Left lung (tissue), 14 donors: ENCODE measurements at places on chromosomes 6 and 20.

DNA sequence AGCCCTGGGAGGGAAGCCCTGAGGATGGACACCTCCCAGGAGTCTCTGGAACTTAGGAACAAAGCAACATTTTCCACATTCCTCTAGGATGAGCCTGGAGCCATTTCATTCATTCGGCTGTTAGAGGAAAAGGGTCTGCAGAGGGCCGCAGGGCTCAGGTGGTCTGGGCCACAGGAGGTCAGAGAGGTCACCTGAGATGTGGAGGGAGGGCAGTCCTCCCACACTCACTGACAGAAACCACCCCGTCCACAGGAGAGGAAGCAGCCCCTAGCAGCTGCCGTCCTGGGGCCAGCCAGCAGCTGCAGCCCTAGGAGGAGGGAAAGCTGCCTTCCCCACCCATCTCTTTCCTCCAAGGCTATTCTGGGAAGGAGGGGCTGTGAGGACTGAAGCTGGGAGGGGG lies 207.0 kb downstream of the CDC5L start:
- DNase-seq: no peak
- H3K4me3 ChIP-seq: no peak overlapping the region
- no peaks in the 10 kb centered on the region for H3K4me1 ChIP-seq
- H3K36me3 ChIP-seq: no peaks in the 10 kb centered on the region

DNA sequence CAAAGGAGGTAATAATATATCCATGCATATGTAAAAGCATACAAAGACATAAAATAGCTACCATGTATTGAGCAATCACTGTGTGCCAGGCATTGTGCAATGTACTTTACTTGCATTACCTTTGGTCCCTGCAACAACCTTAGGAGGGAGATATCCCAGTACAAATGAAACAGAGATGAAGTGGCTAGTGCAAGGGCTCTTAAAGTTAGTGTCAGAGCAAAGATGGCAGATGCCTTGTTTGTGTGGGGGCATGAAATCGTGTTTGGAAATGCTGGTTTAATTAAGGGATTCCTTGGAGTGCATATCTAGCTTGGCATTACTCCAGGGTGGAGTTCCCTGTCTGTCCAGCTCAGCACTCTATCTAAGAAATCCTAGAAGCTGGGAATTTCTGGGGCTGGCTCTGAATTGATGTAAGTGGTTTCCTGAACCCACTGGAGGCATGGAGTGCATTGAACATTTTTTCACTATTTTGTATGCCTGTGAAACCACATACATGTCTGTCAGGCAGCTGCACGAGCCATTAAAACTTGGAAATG lies 9.8 kb downstream of the PAQR8 start:
- H3K27ac ChIP-seq: no peak overlapping the region
- H3K27me3 ChIP-seq: no peaks in the 10 kb centered on the region
- H3K4me1 ChIP-seq: no peaks in the 10 kb centered on the region
- H3K4me3 ChIP-seq: no peak overlapping the region
- no peak for DNase-seq
- H3K36me3 ChIP-seq: no peaks in the 10 kb centered on the region

DNA sequence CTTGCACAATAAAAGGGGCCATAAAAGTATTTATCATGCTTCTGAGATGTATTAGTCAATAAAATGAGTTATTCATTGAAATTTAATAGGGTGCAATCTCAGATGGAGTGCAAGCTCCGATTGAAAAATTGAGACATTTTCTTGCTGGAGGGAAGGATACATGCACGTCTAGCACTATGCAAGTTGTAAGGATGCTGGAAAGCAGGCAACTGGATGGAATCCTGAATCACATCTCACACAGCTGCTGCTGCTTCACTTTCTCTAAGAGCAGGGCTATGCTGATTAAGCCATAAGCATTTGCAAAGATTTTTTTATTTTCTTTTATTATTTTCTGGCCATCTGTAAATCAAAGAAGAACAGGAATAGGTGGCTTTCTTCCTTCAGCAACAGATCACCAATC lies 308.8 kb upstream of the EPHA7 start:
- no peaks in the 10 kb centered on the region for H3K4me1 ChIP-seq
- H3K27me3 ChIP-seq: no peaks in the 10 kb centered on the region
- H3K36me3 ChIP-seq: no peaks in the 10 kb centered on the region
- no peak for DNase-seq
- no peak overlapping the region for H3K27ac ChIP-seq

GRCh38 chr20:45944151-45944964 lies 9.9 kb downstream of the PCIF1 start:
- H3K27ac ChIP-seq: peak overlapping the region; percentile 66
- DNase-seq: no peak
- H3K4me3 ChIP-seq: no peak overlapping the region
- H3K4me1 ChIP-seq: no peaks in the 10 kb centered on the region
- H3K27me3 ChIP-seq: no peaks in the 10 kb centered on the region
- peaks cover 100% of the 10 kb centered on the region for H3K36me3 ChIP-seq

DNA sequence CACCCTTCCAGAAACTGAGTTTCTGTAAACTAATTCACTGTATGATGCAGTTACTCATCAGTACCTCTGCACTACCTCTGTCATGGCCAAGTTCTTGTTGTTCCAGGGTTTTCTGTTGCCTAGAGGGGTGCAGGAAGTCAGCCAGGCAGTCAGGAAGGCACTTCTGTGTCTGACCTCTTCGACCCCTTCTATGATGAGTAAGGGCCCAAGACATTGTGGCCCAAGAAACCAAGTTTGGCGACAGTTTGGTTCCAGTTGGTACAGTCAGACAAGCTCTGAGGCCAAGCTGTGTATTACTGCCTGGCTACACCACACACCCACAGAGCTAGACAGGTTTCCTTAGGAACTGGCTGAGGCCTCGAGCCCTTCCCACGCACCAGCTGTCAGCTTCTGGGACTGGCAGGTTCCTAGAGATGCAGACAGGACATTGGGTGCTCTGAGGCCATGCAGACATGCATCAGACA lies 41.2 kb downstream of the TRAF3IP2 start:
- no peak overlapping the region for H3K27ac ChIP-seq
- H3K4me1 ChIP-seq: peaks cover 7% of the 10 kb centered on the region
- no peaks in the 10 kb centered on the region for H3K27me3 ChIP-seq
- no peak overlapping the region for H3K4me3 ChIP-seq
- peaks cover 78% of the 10 kb centered on the region for H3K36me3 ChIP-seq

DNA sequence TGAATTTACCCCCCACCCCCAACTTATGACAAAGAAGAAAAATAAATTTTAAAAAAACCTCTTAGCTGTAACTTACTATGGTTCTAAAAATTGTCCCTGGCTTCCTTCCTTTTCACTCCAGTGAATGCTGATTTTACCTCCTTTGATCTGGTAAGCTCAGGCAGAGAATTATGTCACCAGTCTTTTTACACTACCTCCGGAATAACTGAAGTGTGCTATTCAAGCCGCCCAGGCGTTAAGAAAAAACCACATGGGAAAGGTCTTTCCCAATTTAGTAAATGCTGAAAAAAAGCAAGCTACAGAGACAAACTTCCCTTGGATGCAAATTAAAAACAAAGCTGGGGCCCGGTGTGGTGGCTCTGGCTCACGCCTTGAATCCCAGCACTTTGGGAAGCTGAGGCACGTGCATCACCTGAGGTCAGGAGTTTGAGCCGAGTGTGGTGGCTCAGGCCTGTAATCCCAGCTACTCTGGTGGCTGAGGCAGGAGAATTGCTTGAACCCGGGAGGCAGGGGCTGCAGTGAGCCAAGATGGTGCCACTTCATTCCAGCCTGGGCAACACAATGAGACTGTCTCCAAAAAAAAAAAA lies 12.4 kb downstream of the SNX5 start:
- no peak overlapping the region for H3K4me3 ChIP-seq
- no peak for DNase-seq
- H3K36me3 ChIP-seq: no peaks in the 10 kb centered on the region
- H3K4me1 ChIP-seq: peaks cover 56% of the 10 kb centered on the region
- peak overlapping the region; percentile 57 for H3K27ac ChIP-seq

DNA sequence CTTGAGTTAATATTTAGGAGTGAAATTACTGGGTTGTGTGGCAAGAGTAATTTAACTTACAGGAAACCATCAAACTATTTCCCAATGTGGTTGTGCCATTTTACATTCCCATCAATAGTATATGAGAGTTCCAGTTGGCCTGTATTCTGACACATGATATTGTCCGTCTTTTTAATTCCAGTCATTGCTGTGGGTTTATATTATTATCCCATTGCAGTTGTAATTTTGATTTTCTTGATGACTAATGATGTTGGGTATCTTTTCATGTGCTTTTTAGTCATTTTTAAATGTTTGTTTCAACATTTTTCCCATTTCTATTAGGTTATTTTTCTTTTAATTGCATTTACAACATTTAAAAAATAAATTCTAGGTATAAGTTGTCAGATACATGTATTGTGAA lies 614.0 kb downstream of the UTRN start:
- H3K4me3 ChIP-seq: no peak overlapping the region
- no peak for DNase-seq
- H3K4me1 ChIP-seq: no peaks in the 10 kb centered on the region

- no peak overlapping the region for H3K4me3 ChIP-seq
- H3K4me1 ChIP-seq: no peaks in the 10 kb centered on the region
- no peak for DNase-seq
- H3K27ac ChIP-seq: no peak overlapping the region
- no peaks in the 10 kb centered on the region for H3K36me3 ChIP-seq
These were observed 89.5 kb downstream of the TIAM2 start for GRCh38 chr6:155084431-155085123.

DNA sequence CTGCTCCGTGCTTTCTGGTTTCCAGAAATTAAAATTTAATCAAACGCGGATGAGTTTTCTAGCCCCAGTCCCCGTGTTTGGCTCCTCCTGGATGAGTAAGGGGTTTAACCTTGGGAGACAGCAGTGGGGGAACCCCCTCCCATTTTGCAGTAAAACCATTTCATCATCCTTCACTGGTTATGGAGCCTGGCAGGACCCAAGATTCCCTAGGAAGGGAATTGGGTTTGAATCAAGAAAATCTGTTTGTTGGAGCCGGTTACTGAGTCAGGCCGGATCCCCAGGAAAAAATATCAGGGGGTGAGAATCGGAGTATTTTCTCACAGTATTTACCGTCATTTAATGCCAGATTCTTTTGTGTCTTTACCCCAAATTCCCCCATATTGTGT lies 754 bp downstream of the YWHAB start:
- DNase-seq: no peak
- no peaks in the 10 kb centered on the region for H3K36me3 ChIP-seq
- peak overlapping the region; percentile 100 for H3K27ac ChIP-seq
- H3K4me3 ChIP-seq: peak overlapping the region; percentile 100

- H3K4me3 ChIP-seq: no peak overlapping the region
- H3K27ac ChIP-seq: no peak overlapping the region
- DNase-seq: no peak
- no peaks in the 10 kb centered on the region for H3K27me3 ChIP-seq
These were observed 48.3 kb downstream of the OR2B6 start for GRCh38 chr6:28005152-28005890.

- H3K4me3 ChIP-seq: no peak overlapping the region
- H3K27ac ChIP-seq: peak overlapping the region; percentile 64
- DNase-seq: peak; percentile 79
- peaks cover 2% of the 10 kb centered on the region for H3K36me3 ChIP-seq
- no peaks in the 10 kb centered on the region for H3K27me3 ChIP-seq
These were observed 2.9 kb upstream of the RAB22A start for GRCh38 chr20:58306421-58307261.

GRCh38 chr6:38501931-38502330 lies 137.8 kb downstream of the BTBD9 start:
- H3K27ac ChIP-seq: no peak overlapping the region
- H3K4me3 ChIP-seq: no peak overlapping the region
- no peak for DNase-seq

GRCh38 chr20:6784210-6784631 lies 16.7 kb downstream of the BMP2 start:
- no peak overlapping the region for H3K4me3 ChIP-seq
- no peak for DNase-seq
- peak overlapping the region; percentile 22 for H3K27ac ChIP-seq
- no peaks in the 10 kb centered on the region for H3K36me3 ChIP-seq
- H3K27me3 ChIP-seq: no peaks in the 10 kb centered on the region

DNA sequence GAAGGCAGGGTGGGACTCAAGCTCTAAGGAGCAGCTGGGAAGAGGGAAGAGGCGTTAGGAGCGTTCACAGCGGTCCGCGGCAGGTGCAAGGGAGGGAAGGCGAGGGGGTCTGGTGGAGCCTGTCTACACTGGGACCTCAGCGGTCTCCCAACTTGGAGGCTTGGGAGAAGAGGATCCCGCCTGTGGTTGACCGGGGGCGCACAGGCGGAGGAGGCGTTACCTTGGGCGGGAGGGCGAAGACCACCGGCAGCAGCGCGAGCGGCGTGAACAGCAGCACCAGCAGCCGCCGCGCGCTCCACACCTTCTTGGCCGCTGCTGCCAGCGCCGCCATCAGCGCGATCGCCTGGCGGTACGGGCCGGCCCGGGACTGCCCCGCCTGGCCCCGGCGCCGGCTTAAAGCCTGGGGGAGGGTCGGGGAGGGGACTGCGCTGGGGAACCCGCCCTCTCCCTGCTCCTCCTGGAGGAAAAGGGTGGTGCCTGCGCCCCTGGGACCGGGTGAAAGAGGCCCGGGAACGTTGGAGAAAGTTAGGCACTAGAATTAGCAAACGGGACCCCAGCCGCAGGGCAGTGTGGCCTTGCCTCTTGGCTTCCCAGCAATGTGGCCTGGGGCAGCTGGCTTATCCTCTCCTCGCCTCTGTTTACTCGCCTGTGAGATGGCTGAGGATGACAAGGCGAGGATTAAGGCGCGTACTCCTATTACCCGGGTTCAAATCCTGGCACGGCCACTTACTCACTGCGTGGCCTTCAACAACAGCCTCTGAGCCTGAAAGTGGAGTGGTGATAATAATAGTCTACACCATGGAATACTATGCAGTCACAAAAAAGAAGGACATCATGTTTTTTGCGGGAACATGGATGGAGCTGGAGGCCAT lies at the start of gene SLC13A3:
TSS of gene SLC13A3 (minus strand) at position 369 of the 872 bp plus-strand sequence. CDS start at position 331, 38 bp downstream.
- no peaks in the 10 kb centered on the region for H3K36me3 ChIP-seq
- DNase-seq: no peak
- H3K27me3 ChIP-seq: peaks cover 12% of the 10 kb centered on the region

GRCh38 chr6:65148839-65149238 lies 558.2 kb downstream of the EYS start:
- H3K27ac ChIP-seq: no peak overlapping the region
- H3K27me3 ChIP-seq: no peaks in the 10 kb centered on the region
- no peaks in the 10 kb centered on the region for H3K4me1 ChIP-seq
- H3K36me3 ChIP-seq: no peaks in the 10 kb centered on the region
- no peak overlapping the region for H3K4me3 ChIP-seq

DNA sequence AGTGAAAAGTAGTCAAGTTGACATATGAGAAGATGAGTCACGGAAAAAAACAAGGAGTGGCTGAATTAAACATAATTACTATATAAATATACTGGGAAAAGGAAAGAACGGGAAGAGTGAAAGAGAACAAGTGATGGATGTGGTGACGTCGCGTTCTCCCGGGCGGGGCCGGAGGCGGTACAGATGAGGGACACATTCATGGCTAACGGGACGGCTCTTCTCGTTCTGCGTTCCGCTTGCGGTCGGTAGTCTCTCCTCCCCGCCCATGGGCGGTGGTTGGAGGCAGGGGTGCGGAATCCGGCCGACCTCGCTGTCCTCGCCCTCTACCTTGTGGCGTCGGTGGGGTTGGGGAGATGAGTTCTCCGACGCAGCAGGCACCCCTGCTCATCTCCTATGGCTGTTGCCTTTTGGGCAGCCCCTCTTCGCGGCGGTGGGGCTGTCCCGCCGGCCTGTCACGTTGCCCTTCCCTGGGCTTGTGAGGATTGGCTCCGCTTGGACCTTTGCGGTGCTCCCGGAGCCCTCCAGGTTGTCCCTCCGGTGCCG lies 22.5 kb downstream of the HLA-G start:
- H3K4me3 ChIP-seq: no peak overlapping the region
- no peak overlapping the region for H3K27ac ChIP-seq
- H3K4me1 ChIP-seq: no peaks in the 10 kb centered on the region

- H3K27me3 ChIP-seq: no peaks in the 10 kb centered on the region
- H3K27ac ChIP-seq: no peak overlapping the region
- H3K4me1 ChIP-seq: no peaks in the 10 kb centered on the region
- DNase-seq: peak; percentile 43
These were observed 28.3 kb upstream of the PREP start for GRCh38 chr6:105431226-105431625.
